Activated CD4-positive, alpha-beta T cell treated with anti-CD3 and anti-CD28 coated beads, Interleukin-2, amount 10 ng/mL, durations not matched to agents 7 days and 5 days (primary cell): ENCODE measurements at places on chromosomes 16 and 17.
A peak's percentile ranks its signal among the peaks of the same experiment; 100 is the strongest.

- peak; percentile 81 for DNase-seq
Measured at GRCh38 chr17:47229535-47230443, 20.6 kb downstream of the MYL4 start.

GRCh38 chr17:3531266-3532101 is 26.1 kb downstream of the TRPV3 start:
- DNase-seq, result no peak

DNA sequence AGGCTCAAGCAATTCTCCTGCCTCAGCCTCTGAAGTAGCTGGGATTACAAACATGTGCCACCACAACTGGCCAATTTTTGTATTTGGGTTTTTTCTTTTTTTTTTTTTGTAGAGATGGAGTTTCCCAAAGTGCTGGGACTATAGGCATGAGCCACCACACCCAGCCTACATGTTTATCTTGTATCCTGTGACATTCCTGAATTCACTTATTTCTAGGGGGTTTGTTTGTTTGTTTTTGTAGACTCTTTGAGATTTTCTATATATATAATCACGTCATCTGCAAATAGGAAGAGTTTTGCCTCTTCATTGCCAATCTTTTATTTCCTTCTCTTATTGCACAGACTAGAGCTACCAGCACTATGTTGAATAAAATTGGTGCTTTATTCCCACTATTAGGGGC is 29.1 kb downstream of the PRAC1 start:
- DNase-seq, result no peak

GRCh38 chr17:8466456-8466855 is 30.8 kb downstream of the NDEL1 start:
- DNase-seq, result no peak

DNA sequence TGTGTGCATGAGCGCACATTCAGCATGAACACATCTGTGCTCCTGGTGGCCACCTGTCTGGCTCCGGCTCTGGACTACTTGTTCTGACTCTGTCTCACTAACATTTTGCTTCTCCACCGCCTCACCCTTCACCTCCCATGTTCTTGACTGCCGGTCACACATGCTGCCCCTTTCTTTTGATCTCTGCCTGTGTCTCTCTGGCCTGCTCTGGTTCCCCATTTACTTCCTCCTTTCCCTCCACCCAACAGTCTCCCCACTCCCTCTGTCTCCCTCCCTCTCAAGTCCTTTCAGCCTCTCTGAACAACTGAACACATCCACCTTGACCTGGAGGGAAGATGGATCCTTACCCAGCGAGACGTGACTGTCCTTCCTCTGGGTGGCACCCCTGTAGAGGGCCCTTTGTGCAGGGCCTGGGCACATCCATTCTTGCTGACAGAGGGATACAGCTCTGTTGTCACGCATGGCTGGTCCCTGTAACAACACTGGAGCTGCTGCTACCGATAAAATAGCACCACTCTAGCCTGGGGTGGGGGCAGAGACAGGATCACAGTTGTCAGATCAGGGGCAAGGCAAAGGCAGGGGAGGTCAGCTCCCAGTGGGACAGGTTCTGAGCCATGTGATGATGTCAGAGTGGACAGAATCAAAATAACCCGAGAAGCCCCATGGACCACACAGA is 11.0 kb downstream of the ZSCAN32 start:
- no peak for DNase-seq

DNA sequence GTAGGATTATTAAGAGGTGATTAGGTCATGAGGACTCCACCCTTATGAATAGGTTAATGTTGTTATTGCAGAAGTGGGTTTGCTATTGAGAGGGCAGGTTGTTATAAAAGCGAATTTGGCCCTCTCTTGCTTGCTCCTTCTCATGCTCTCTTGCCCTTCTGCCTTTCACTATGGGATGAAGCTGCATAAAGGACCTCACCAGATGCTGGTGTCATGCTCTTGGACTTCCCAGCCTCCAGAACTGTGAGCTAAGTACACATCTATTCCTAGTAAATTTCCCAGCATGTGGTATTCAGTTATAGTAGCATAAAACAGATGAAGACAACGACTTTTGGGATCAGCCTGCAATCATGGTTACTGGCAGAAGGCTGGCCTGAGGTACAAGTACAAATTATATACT is 41.4 kb upstream of the FBXO47 start:
- DNase-seq, result no peak

DNA sequence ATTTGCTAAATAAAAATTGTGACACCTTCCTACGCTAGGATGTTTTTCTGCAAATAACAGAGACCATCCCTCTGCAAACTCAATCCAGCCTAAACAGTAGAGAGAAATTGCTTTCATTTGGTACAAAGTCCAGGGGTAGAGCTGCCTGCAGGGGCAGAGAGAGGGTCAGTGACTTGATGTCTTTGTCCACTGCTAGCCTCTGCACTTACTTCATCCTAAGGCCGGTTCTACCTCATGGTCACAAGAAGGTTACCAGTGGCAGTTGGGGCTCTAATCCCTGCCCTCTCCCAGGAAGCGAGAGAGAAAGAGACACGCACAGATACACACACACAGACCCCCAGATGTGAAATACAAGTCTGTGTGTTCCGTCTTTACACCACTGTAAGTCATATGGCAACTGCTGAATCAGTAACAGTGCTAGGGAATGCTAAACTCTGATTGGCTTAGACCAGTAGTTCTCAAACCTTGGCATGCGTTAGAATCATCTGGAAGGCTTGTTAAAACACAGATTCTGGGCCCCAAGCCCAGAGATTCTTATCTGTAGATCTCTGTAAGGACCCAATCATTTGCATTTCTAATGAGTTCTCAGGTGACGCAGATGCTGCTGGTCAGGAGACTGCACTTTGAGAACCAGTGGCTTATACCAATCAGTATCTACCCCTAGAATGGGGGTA is 13.1 kb upstream of the LPCAT2 start:
- DNase-seq, result no peak

GRCh38 chr16:14131774-14132695 is 60.9 kb downstream of the MRTFB start:
- no peak for DNase-seq

DNA sequence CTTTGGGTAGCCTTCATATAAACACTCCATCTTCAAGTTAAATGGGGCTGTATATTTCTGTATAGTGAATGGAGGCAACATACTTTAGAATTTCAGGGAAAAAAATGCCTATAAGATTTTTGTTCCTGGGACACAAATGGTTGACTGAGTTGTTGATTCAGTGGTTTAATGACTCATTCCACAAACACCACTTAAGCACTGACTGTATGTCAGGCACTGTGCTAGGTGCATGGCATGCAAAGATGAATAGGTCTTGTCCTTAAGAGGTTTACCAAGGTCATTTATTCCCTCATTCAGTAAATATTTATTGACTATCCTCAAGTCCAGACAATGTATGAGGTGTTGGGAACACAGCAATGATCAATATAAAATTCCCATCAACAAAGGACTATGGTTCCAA is 417.1 kb downstream of the CA10 start:
- DNase-seq, result no peak

DNA sequence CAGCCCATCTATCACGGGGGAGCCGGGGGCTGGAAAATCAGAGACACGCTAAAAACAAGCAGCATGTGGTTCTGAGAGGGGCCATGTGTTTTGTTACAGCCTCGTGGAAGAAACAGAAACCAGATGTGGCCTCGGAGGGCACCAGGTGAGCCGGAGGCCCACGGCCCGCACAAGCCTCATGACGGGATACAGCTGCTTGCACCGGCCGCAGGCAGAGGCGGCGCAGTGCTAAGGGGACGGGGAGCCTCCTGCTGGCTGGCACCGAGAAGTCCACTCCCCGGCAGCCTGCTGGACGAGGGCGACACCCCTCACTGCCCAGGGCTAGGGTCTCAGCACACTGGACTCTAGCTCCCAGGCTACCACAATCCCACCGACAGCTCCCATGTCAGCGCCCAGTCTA is 19.2 kb downstream of the NDUFAF8 start:
- no peak for DNase-seq

DNA sequence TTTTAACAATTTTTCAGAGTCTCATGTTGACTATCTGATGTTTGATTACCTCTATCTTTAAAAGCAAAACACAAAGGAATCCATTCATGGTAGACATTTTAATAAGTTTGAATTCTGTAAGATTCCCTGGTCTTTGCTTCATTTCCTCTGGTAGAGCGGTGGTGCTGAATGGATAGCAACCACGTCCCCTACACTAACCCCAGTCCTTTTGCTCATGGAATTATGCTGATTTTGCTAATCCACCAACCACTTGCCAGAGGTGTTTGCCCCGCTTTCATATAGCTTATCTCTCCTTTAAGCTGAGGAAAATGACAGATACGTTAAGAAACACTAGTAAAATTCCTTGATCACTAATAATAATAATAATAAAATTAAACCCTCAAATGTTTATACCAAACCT is 9.5 kb downstream of the KCNJ16 start:
- DNase-seq, result no peak

GRCh38 chr17:20966870-20967269 is 75.9 kb downstream of the USP22 start:
- DNase-seq, result no peak

- no peak for DNase-seq
Measured at GRCh38 chr17:44932787-44933097, 14.8 kb downstream of the KIF18B start.

DNA sequence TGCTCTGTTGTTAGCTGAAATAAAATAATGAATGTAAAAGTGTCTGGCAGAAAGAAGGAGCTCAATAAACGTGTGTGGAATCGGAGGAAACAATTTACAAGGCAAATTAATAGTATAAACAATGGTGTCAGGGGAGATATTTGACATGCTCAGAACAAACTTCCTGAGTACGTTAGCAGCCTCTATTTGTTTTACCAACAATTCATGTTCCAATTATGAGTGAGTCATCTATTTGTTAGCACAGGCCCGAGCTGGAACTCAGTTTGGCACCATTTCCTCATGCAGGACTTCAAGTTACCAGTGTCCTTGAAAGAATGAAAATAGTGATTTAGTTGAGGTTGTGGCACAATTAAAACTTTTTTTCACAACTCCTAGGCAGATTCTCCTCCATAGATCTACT is 9.1 kb downstream of the ASIC2 start:
- no peak for DNase-seq

DNA sequence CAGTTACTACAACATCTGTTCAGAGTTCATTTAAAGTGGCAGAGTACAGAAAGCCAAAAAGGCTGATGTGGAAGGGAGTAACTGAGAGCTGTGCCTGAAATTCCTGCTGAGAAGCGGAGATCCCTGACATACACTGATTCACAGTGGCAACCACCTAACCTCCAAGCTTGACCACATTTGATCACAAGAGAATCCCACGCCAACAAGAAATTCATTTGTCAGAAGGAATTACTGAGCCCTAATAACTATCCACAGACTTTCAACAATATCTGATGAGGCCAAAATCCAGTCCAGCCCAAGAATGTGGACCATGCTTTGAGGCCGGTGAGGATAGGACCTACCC is 168.5 kb upstream of the RPH3AL start:
- no peak for DNase-seq

DNA sequence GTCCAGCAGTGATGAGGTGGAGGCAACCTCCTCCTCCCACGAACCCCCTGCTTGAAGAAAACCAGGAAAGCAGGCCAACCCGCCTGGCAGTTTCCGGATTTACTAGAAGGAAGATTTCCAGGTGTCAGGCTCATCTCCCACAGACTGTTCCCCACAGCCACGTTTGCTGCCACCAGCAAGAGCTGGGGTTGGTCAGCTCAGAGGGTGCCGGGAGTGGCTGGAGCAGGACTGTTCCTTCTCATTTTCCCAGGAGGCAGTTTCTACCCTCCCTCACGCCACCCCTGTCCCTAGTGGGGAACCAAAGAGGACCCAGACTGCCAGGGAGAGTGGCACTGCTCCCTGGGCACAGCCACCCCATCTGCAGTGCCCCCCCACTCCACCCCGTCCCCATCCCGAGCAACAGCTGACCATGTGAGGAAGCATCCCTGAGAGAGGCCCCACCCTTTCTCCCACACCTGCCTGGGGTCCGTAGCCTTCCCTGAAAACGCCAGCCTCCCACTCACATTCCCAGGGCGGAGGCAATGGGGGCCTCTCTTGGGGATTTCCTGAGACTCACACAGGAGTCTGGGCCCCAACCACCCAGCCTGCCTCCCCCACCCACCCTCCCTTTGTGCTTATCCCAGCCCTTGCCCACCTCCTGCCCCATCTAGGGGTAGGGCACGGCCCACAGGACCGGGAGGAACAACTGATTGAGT is 5.9 kb downstream of the KRT17 start:
- no peak for DNase-seq

- no peak for DNase-seq
Measured at GRCh38 chr16:53950677-53951076, 246.7 kb downstream of the FTO start.

DNA sequence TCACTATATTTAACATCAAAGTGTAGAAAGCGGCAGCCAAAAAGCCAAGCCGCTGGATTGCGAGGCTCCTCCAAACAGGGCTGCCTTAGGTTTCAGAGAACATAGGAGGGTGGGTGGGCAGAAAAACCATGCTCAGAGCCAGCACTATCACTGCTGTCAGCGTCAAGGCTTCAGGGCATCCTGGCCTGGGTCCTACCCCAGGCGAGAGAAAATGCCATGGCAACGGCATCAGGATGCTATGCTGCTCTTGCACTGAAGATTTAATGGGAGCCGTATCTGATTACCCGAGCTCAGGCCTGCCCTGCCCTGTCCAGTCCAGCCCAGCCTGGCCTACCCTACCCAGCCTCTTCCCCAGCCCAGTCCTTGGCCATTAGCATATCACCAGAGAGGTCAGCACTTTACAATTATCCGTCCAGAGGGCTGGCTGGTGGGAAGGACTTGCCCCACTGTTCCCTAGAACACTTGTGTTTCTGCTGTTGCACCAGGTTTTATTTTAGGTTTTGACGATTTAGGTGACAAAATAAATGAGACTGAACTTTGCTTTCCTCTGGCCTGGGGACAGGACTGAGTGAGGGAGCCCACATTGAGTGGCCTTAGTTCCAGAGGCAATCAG is 61.1 kb downstream of the TOM1L2 start:
- DNase-seq, result no peak

GRCh38 chr17:50603340-50603739 is 31.3 kb upstream of the ABCC3 start:
- no peak for DNase-seq

DNA sequence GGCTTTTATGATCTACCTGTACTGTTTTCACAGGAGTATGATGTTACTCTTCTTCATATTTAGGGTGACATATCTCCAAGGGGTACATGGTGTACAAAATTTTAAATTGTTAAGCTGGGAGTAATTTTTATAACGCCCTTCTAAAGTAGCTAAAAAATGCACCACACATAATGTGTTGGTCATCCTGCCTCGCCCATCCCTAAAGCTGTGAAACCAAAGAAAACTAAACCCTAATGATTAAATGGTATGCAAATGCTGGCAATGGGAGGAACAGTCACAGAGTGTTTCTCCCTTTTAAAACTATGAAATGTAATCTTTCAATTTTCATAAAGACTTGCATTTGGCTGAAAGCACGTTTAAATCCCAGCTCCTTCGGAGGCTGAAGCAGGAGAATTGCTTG is 2.0 kb upstream of the KRT24 start:
- DNase-seq, result no peak
